ENCODE measurements at places on chromosomes 4 and X. TPM values are rescaled to one million over a fixed set of nuclear protein-coding genes. Genes with fewer than 3 reads are reported as not detected.

DNA sequence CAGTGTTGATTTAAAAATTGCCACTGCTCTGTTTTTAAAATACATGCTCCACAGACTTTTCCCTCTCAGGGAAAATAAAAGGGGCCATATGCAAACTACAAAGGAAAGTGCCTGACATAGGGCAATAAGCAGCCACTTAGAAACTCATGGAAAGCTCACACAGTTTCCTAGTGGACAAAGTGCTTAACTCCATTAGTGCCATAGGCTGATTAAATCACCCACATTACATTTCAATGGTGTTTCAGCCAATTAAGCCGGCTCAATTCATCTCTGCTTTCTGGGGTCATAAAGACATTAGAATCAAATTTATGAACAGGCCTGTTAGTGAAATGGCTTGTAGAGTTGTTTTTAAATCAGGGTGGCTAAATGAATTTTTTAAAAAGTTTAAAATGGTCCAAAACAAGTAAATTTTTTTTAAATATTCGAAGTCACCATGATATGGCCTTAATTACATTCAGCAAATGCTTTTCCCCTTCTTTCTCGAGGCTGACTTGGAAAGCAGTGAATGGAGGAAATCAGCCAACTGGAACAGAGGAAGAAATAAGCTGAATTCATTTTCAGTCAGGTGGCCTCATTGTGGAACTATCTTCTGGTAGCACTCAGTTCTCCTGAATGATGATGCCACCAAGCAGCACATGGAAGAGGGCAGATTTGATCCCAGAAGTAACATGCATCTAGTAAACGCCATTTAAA is 2305.1 kb upstream of the AGA start:
- no peak for DNase-seq

The ABLIM2 gene
- total RNA-seq: 9.4 TPM

DNA sequence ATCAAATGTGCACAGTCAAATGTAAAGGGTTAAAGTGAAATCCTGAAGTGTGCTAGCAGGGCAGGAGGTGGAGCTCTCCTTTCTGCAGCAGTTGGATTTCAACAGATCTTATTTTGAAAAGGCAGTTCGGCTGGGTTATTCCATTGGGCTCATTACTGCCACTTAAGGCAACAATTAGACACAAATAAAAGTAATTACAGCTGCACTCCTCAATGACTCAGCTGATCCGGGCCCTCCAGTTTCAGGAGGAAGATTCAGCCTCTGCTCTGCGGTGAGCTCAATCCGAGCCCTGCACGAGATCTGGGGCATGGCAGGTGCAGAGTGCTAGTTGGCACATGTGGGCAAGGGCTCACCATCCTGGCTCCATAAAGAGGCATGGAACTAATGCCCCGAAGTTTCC is 85.4 kb downstream of the PHKA2 start:
- no peak for DNase-seq

DNA sequence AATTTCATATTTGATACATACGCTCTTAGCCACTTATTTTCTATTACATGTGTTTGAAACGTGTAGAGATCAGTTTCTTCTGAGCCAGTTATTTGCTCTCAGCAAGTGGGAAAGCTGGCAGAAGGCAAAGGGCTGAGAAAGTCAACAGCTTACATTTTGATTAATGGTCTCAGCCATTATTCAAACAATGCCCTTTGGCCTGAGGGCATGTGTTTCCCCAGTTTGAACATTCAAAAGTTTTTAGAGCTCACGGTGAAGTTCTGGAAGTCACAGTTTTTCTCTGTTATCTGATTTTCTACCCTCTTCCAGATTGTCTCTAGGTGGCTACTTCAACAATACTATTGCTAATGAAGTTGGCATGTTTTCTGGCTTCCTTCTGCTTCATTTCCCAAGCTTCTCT is 591.8 kb upstream of the CPEB2 start:
- DNase-seq: no peak

DNA sequence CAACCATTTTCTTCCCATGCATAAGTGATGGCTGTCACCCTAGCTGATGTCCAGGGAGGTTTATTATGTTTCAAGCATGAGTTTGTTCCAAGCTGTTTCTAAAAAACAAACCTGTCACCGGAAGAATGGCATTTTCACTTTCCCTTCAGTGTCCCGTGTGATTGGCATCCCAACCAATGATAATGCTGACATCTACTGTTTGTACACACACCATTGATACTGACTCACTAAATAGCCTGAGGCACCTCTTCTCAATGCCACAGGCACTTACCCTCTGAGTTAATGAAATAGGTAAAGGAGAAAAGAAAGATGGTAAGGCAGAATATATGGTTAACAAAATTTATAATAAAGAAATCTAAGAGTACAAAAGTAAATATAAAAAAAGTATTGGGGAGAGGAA is 23.1 kb upstream of the VCX2 start:
- DNase-seq: no peak

GRCh38 chr4:25729564-25729963 is 73.9 kb downstream of the SLC34A2 start:
- no peak for DNase-seq

DNA sequence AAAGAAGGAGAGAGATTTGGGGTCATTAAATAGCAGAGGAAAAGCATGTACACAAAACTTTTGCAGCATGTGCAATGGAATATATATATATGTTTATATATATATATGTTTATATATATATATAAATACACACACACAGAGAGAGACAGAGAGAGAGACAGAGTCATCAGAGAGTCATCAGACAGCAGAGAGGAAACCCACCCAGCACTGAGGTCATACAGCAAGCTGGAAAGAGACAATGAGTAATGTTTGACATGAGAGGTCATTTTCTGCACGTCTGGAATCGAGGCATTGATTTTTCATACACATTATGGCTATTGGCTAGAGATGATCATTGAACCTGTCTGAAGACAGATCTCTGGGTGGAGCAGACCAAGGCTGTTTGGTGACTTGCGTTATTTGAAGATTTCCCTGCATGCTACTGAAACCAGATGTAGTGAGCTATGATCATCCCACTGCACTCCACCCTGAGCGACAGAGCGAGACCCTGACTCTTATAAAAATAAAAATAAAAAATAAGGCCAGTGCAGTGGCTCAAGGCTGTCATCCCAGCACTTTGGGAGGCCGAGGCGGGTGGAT is 48.8 kb upstream of the SHOX start:
- no peak for DNase-seq

DNA sequence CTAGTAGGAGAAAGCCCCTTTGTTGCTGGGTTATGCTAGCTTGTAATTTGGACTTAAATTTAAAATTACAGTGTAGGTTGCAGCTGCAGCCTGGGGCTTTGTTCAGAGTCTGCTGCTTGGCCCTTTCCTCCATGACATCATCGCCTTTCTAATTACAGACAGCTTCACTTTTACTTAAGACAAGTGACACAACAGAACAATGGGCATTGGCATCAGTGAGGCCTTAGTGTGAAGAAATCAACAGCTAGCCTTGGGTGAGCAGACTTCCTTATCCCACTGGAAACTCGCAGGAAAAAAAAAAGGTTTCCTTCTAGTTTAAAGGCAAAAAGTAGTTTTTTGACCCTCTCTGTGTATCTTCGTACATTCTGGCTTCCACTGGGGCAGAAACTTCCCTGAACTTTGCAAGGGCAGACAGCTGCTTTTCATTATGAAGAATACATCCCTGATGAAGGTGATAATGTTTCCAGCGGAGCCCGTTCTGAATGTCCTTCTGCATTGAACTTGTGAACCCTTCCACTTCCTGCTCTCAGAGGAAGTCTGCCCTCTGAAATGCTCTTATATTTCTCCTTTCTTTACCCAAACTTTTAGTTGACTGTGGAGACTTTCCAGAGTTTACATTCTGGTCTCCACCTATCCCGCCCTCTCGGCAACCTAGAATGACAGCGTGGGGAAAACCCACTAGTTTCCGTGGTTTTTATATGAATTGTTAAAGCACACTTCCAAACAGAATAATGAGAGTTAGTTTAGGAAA is 123.2 kb upstream of the FAM9C start:
- no peak for DNase-seq

The NPY1R gene
- total RNA-seq: 179 TPM

DNA sequence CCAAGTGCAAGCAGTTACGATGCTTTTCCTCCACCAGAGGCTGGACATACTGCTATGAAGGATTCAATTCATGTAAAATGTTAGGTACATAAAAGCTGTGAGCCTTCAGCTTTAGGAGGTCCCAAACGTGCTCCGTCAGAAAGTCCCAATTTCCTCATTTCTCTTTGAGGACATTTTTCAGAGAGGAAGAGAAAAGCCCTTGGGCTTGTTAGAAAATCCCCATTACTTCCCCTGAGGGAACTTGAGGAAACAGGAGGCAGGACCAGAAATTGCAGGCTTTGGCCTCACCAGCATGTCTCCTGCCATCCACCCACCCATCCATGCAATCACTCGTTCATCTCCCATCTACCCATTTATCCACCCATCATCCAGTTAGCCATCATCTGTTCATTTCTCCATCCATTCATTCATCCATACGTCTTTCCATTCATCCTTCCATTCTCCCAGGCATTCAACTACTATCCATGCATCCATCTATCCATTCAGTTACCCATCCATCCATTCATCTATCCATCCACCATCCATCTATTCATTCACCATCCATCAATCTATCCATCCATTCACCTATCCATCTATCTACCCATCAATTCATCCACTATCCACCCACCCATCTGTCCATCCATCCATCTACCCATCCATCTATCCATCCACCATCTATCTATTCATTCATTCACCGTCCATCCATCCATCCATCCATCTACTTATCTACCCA is 223.5 kb downstream of the AFAP1 start:
- DNase-seq: no peak

GRCh38 chrX:110182362-110182761 is 135.5 kb downstream of the AMMECR1 start:
- DNase-seq: no peak

The KLHL4 gene
- total RNA-seq: 31.4 TPM

The CFI gene
- total RNA-seq: 4.5 TPM

- no peak for DNase-seq
Observed at GRCh38 chr4:106746451-106746850, 289.7 kb downstream of the DKK2 start.

All from frontal cortex (tissue), 4 donors.